Neural crest cell (in vitro differentiated cells): ENCODE measurements at places on chromosomes 6 and 20. TPM values are rescaled to one million over a fixed set of nuclear protein-coding genes. Genes with fewer than 3 reads are reported as not detected.

Gene WFDC10B
- total RNA-seq, result not detected in 2 replicates

Gene EYA4
- total RNA-seq, result 0.86 and 1.6 TPM in 2 replicates

Gene SMIM28
- not detected in 2 replicates for total RNA-seq

Gene MEI4
- 0.44 and 0.64 TPM in 2 replicates for total RNA-seq

Gene PDRG1
- 32.0 and 34.9 TPM in 2 replicates for total RNA-seq

Gene ETV7
- total RNA-seq, result not detected in 2 replicates

Gene DST
- total RNA-seq, result 117 and 124 TPM in 2 replicates

DNA sequence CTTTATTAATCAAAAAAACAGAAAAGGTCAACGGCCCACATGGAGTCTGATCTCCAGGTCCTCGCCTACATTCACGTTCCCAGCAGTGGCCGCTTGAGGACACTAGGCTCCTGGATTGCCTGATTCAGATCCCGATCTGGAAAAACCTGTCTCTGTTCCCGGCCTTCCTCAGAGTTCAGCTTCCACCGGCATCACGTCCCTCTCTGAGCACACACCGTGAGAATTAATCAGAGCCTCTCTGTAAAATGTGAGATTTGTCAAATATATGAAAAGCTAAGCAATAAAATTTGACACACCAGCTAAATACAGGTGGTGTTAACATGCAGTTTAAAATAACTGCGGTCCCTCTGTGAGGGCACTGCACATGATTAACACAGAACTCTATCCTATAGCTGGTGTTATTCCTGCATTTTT lies 122.8 kb upstream of the COL21A1 start:
- no peak for DNase-seq

- no peak for DNase-seq
These were observed 80.3 kb upstream of the AFDN start for GRCh38 chr6:167746390-167746907.

GRCh38 chr6:151641028-151641427 lies 147.2 kb downstream of the CCDC170 start:
- DNase-seq, result no peak

- peak; percentile 14 for DNase-seq
These were observed 85.8 kb downstream of the ZFP64 start for GRCh38 chr20:52105442-52106422.

DNA sequence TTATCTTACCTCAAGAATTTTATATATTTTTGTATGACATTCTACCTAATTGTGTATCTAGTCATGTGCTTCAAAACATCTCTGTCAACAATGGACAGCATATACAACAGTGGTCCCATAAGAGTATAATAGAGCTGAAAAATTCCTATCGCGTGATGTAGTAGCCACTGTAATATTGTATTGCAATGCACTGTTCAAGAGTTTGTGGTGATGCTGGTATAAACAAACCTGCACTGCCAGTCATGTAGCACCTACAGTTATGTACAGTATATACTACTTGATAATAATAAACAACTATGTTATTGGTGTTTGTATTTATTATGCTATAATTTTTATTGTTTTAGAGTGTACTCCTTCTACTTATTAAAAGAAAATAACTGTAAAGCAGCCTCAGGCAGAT lies 672.7 kb downstream of the CD109 start:
- DNase-seq, result no peak

DNA sequence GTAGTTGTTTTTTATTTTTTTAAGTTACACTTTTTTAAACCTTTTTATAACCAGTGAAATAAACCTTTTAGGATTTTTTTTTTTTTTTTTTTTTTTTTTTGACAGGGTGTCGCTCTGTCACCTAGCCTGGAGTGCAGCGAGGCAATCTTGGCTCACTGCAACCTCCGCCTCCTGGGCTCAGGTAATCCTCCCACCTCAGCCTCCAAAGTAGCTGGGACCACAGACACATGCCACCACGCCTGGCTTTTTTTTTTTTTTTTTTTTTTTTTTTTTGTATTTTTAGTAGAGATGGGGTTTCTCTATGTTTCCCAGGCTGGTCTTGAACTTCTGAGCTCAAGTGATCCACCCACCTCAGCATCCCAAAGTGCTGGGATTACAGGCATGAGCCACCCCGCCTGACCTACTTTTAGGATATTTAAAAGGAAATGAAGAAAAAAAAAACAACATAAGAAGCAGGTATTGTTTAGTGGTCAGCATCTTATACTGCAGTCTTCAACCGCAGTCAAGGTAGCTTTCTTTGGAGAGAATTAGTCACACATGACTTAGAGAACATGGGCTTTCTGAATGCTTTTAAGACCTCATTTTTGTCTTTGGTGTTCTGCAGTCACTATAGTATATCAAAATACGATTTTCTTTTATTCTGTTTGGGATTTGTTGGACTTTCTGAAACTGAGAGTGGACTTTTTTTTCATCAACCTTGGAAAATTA lies 1.6 kb downstream of the POLR1H start:
- DNase-seq, result no peak
